Endodermal cell (in vitro differentiated cells): ENCODE measurements at places on chromosomes 11 and 22.

DNA sequence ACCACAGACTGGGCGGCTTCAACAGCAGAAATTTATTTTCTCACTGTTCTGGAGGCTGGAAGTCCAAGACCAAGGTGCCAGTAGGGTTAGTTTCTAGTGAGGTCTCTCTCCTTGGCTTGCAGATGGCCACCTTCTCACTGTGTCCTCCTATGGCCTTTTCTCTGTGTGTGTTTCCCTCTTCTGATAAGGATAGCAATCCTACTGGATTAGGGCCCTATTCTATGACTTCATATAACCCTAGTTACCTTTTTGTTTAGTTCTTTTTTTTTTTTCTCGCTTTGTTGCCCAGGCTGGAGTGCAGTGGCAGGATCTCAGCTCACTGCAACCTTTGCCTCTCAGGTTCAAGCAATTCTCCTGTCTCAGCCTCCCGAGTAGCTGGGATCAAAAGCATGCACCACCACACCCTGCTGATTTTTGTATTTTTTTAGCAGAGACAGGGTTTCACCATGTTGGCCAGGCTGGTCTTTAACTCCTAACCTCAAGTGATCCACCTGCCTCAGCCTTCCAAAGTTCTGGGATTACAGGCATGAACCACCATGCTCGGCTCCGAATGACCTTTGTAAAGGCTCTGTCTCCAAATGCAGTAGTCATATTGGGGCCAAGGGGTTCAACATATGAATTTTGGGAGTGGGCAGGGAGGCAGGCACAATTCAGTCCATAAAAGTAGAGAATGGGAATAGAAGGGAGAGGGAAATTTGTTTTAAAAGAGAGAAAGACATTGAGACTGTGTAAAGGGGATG is 25.5 kb upstream of the NNMT start:
- H3K4me3 ChIP-seq: no peak overlapping the region
- no peak for DNase-seq
- H3K27ac ChIP-seq: no peak overlapping the region
- H3K4me1 ChIP-seq: no peaks in the 10 kb centered on the region

DNA sequence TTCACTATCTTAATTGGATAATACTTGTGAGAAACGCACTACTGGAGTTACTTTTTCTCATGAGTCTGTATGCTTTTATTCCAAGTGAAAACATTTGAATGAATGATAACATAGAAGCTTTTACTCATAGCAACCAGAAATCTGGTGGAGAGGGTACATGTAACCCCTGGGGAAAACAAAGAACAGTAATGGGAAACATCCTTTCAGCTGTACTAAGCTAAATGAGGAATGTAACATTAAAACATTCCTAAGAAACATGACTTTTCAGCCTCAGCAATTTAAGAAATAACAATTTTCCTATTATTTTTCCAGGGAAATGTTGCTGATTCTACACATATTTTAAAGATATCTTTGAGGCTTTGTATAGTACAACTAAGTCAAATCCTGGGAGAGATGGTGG is 97.2 kb upstream of the CEP126 start:
- no peak for DNase-seq
- no peak overlapping the region for H3K27ac ChIP-seq
- H3K4me3 ChIP-seq: no peak overlapping the region
- no peaks in the 10 kb centered on the region for H3K27me3 ChIP-seq

GRCh38 chr11:105399511-105399910 is 210.4 kb upstream of the GRIA4 start:
- DNase-seq: no peak
- H3K27ac ChIP-seq: no peak overlapping the region
- H3K4me1 ChIP-seq: no peaks in the 10 kb centered on the region
- H3K36me3 ChIP-seq: no peaks in the 10 kb centered on the region
- H3K4me3 ChIP-seq: no peak overlapping the region
- no peaks in the 10 kb centered on the region for H3K27me3 ChIP-seq

- H3K36me3 ChIP-seq: no peaks in the 10 kb centered on the region
Observed at GRCh38 chr22:42490243-42490832, 29.3 kb downstream of the RRP7A start.

GRCh38 chr11:45662665-45663485 is 2.5 kb downstream of the CHST1 start:
- no peaks in the 10 kb centered on the region for H3K36me3 ChIP-seq
- H3K4me1 ChIP-seq: peaks cover 5% of the 10 kb centered on the region
- no peak overlapping the region for H3K27ac ChIP-seq
- peak; percentile 69 for DNase-seq
- H3K4me3 ChIP-seq: no peak overlapping the region

GRCh38 chr22:40113696-40114095 is 64.0 kb upstream of the TNRC6B start:
- H3K4me3 ChIP-seq: no peak overlapping the region
- H3K36me3 ChIP-seq: no peaks in the 10 kb centered on the region
- H3K4me1 ChIP-seq: no peaks in the 10 kb centered on the region
- H3K27ac ChIP-seq: no peak overlapping the region

DNA sequence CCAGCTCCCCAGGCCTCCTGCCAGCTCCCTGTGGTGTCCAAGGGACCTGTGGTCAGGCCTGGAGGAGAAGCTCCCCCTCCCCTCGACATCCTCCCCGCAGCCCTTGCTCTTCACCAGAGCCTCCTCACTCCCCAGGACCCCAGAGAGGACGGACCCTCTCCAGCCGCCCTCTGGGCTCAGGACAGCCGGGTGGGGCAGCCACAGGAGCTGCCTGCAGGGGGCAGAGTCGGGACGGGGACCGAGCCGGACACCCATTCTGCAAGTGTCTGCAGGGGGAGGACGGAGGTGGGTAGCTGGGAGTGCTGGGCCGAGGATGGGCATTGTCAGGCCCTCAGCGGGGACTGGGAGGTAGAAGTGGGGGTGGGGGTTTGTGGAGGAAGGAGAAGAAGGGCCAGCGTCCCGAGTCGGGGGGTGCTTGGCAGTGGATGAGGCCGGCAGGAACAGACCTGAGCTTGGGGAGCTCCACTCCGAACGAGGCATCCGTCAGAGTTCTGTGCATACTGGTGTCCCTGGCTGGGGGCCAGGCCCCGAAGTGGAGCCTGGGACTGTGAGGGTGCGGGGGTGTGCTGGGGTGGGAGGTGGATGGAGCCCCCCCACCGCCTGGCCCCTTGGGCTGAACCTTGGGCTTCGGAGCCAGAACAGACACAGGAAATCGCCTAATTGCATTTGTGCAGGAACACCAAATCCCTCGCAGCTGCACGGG is 15.2 kb downstream of the PRR33 start:
- H3K4me1 ChIP-seq: no peaks in the 10 kb centered on the region
- no peaks in the 10 kb centered on the region for H3K27me3 ChIP-seq
- DNase-seq: peak; percentile 83
- H3K4me3 ChIP-seq: no peak overlapping the region

GRCh38 chr22:47030881-47031627 is 268.6 kb downstream of the TBC1D22A start:
- no peak overlapping the region for H3K4me3 ChIP-seq
- DNase-seq: no peak
- H3K27ac ChIP-seq: no peak overlapping the region
- peaks cover 12% of the 10 kb centered on the region for H3K4me1 ChIP-seq

- no peak overlapping the region for H3K27ac ChIP-seq
- H3K27me3 ChIP-seq: no peaks in the 10 kb centered on the region
- DNase-seq: peak; percentile 37
- no peaks in the 10 kb centered on the region for H3K4me1 ChIP-seq
- H3K4me3 ChIP-seq: no peak overlapping the region
Observed at GRCh38 chr22:43550024-43550620, 138.3 kb downstream of the MPPED1 start.

GRCh38 chr11:120178561-120179056 is 32.2 kb upstream of the OAF start:
- H3K27ac ChIP-seq: no peak overlapping the region
- no peak for DNase-seq
- H3K36me3 ChIP-seq: no peaks in the 10 kb centered on the region
- no peaks in the 10 kb centered on the region for H3K4me1 ChIP-seq
- peaks cover 52% of the 10 kb centered on the region for H3K27me3 ChIP-seq

GRCh38 chr11:29251738-29252137 is 765.1 kb downstream of the KCNA4 start:
- no peaks in the 10 kb centered on the region for H3K36me3 ChIP-seq
- no peak for DNase-seq
- no peaks in the 10 kb centered on the region for H3K27me3 ChIP-seq
- no peak overlapping the region for H3K27ac ChIP-seq
- H3K4me1 ChIP-seq: no peaks in the 10 kb centered on the region
- no peak overlapping the region for H3K4me3 ChIP-seq

DNA sequence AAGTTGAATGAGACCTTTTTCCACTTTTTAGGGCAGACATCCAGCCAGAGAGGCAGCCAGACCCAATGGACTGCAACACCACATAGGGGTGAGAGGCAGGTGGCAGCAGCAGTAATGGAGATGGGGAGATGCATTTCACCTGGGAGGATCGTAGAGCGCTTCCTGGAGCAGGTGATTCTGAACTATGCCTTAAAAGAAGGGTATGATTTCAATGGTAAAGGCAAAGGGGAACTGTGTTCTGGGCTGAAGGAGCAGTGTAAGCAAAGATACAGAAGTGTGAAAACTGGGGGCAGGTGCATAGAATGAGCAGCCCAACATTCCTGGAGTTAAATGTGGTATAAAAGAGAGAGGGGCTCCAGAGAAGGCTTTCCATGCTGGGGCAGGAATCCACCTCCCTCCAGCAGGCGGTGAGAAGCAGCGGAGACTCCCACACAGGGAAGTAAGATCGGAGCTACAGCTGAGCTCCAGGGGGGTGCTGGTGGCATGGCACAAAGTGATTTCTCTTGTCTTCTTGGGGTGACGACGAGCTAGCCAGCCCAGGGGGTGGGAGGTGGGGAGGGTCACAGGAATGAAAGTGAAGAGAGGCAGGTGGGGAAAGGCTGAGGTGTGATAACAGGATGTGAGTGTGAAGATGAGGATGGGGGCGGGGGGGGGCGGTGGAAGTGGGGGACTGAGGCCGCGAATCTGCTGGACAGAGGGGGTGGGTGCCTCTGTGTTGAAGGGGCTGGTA is 4.3 kb upstream of the SERHL2 start:
- H3K36me3 ChIP-seq: no peaks in the 10 kb centered on the region
- H3K27me3 ChIP-seq: no peaks in the 10 kb centered on the region
- peak overlapping the region; percentile 8 for H3K27ac ChIP-seq
- H3K4me1 ChIP-seq: peaks cover 6% of the 10 kb centered on the region

- peak; percentile 95 for DNase-seq
- no peak overlapping the region for H3K27ac ChIP-seq
- H3K4me1 ChIP-seq: no peaks in the 10 kb centered on the region
- H3K36me3 ChIP-seq: peaks cover 14% of the 10 kb centered on the region
Observed at GRCh38 chr22:19909350-19910179, 32.0 kb upstream of the COMT start.

DNA sequence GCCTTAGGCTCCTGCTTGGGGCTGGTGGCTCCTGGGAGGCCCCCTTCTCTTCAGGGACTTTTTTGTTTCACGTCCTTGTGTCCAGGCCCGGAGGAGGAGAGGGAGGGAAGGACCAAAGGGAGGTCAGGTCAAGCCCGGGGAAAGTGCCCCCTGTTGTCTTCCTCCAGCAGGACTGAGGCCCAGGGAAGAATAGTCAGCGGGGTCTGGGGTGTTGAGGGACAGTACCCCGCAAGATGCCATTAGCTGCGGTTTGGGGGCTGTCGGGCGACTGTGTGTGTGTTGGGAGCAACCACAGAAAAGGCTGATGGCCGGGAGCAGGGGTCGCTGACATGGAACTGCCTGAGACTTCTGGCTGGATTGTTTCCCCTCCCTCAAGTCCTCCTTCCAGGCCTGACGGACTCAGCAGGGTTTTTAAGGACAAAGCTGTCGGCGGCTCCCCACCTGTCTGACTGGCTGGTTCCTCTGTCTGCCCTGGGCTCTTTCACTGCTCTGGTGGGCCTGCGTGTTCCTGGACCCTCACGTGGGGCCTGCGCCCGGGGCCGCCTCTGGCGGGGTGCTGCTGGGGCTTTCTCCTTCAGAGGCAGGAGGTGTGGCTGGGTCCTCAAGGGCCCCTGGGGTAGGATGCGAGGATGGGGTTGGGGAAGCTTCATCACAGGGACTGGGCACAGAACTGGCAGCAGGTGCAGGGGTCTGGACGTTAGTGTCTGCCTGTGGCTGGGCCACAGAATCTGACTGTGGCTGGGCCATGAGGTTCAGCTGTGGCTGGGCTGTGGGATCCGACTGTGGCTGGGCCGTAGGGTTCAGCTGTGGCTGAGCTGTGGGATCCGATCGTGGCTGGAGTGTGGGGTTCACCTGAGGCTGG is 1.5 kb downstream of the GPR152 start:
- no peaks in the 10 kb centered on the region for H3K4me1 ChIP-seq
- no peak overlapping the region for H3K4me3 ChIP-seq
- DNase-seq: peak; percentile 36
- H3K27me3 ChIP-seq: no peaks in the 10 kb centered on the region

DNA sequence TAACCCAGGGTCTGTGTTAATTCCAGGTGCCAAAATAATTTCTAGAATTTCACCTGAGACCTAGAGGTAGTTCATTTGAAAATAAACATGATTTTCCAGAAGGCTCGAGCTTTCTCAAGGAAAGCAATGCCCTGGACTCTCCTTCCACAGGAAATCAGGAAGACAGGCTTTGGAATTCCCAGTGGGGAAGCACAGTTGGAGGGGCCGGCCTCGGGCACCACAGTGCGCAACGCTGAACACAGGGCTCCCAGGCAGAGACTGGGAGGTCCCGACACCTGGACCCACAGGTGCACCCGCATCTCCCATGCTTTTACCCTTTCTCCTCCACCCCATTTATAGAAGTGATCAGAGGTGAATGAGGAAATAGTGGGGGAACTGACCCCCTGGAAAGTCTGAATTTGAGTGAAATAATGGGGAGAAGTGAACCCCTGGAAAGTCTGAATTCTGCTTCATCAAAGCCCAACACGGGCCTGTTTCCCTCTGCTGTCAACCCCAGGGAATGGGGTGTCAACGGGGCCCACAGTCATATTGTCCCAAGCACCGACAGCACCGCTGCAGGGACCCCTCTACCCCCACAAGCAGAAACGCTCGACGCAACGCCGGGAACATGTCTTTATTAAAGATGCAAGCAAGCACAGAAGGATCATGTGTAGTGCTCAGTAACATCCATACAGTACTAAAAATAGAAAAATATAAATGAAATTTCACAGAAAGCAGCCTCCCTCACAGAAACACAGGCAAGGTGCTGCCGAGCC is 12.0 kb upstream of the EFCAB6 start:
- no peaks in the 10 kb centered on the region for H3K27me3 ChIP-seq
- H3K27ac ChIP-seq: no peak overlapping the region
- H3K4me3 ChIP-seq: no peak overlapping the region
- H3K36me3 ChIP-seq: peaks cover 15% of the 10 kb centered on the region
- DNase-seq: no peak
- H3K4me1 ChIP-seq: peaks cover 14% of the 10 kb centered on the region

DNA sequence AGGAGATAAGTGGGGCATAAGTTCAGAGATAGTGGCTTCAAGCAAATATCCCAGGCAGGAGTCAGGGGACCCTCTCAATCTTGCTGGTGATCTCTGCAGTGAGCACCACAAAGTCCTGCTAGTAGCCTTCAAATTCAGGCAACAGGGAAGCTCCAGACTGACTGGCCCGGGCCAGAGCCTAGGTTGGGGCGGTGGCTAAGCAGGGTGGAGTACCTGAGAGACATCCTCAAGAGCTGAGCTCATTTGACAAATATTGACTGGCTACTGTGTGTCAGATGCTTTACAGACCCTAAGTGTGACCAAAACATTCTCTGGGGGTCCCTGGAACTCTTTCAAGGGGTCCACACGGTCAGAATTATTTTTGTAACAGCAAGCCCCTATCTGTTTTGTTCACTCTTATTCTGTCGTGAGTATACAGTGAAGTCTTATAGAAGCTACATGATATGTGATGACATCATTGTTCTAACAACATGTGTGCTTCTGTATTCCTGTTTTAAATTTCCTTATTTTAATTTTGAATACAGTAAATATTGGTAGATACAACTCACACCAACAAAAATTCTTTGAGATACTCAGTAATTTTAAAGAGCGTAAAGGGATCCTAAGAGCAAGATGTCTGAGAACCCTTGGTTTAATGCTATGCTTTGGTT is 71.6 kb downstream of the APIP start:
- no peaks in the 10 kb centered on the region for H3K4me1 ChIP-seq
- no peak overlapping the region for H3K4me3 ChIP-seq
- no peak overlapping the region for H3K27ac ChIP-seq
- no peaks in the 10 kb centered on the region for H3K27me3 ChIP-seq
- H3K36me3 ChIP-seq: peaks cover 3% of the 10 kb centered on the region
